ENCODE measurements at places on chromosomes 12 and 14. TPM values are rescaled to one million over a fixed set of nuclear protein-coding genes. Genes with fewer than 3 reads are reported as not detected.

Gene NUAK1
- total RNA-seq = 7.6 TPM

Gene ENDOU
- total RNA-seq = not detected

Gene MARCHF9
- 6.3 TPM for total RNA-seq

Gene GSG1
- total RNA-seq = not detected

Gene KRT84
- not detected for total RNA-seq

Gene SIX1
- 6.5 TPM for total RNA-seq

Gene TMEM52B
- total RNA-seq = not detected
